ENCODE measurements at places on chromosomes 2 and 18.

DNA sequence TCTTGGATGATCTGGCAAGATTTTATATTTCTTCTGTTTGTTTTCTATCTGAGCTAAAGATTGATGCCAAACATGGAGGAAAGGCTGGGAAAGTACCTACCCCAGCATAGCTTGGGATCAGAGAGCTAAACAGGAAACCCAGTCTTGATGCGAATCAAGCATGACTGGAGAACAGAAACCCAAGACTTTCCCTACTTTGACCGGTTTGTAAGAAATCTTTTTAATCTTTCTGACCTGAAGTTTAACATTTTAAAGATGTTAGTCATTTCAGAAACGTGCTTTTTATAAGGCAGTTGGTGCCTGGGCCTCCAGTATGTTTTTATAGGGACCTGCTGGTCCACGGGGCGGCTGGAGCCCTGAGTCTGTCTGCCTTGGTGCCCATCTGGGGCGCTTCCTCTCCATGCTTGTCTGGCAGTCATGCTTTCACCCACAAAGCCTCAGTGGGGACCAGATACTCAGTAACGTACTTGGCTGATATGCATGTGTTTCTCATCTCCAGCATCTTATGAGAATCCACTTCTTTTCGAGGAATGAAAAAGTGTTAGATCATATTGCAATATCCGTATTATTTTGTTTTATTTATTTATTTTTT, 266.5 kb downstream of the PTGR3 start:
- DNase-seq: no peak

DNA sequence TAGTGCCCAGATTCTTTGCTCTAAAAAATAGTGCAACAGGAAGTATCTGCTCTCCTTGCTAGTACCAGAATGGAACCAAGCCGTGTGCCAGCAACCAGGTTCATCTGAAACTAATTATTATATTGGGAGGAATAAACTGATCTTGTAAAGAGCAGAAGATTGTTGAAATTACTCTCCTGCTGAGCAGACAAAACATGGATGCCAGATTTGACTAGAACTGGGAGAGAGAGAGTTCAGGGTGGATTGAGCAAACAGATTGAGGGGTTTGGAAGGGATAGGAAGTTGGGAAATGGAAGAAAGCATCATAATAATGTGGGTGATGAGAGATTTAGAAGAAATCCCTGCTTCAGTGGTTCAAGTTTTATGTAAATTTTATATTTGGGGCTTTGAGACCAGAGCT, 160.1 kb upstream of the RASGRP3 start:
- no peak for DNase-seq

- DNase-seq: no peak
These were observed 10.7 kb upstream of the GBX2 start for GRCh38 chr2:236178890-236179235.

GRCh38 chr2:203763241-203763937, 57.0 kb downstream of the CD28 start:
- DNase-seq: no peak

GRCh38 chr2:164697688-164698461, 76.6 kb upstream of the GRB14 start:
- no peak for DNase-seq

- DNase-seq: no peak
These were observed 452.4 kb downstream of the LRATD1 start for GRCh38 chr2:15084826-15085489.

DNA sequence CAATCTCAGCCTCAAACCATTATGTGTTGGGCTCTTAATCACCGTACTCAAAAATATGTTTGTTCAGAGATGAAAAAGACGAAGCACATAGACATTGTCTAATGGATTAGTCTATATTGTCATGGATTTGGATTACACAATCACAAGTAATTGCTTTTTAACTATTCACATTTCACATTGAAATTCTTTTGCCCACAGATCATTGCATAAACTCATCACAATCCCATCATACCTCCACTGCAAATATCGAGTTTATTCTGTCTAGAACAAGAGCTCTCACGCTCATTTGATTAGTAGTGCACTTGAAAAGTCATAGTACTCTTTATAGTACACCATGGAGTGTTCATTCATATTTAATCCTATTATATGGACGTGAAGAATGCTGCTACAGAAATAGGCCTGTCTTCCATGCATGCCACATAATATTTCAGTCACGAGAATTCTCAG, 97.9 kb upstream of the SOX11 start:
- DNase-seq: no peak

- no peak for DNase-seq
These were observed 132.3 kb downstream of the UXS1 start for GRCh38 chr2:106061611-106062349.

GRCh38 chr2:203470371-203470770, 64.7 kb downstream of the RAPH1 start:
- no peak for DNase-seq

DNA sequence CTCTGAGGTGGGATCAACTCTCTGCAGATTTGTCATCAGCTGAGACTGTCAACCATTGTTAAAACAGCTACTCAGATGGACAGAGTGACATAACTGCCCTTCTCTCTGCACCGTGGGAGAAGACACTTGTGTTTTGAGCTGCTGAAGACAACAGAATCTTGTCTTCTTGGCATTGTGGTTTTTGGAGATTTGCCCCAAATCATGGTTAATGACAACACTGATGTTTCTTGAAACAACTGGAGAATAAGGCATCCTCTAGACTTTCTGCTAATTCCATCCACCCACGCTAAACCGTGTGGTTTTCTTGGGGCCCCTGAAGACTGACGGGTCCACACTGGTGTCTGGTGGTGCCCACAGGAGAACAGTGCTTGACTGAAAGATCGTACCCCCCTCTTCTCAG, 39.5 kb downstream of the SH3BP4 start:
- no peak for DNase-seq

GRCh38 chr2:228197504-228197903, 16.0 kb upstream of the SPHKAP start:
- DNase-seq: no peak

- no peak for DNase-seq
These were observed 161.0 kb upstream of the UNC80 start for GRCh38 chr2:209610631-209611030.
